ENCODE measurements at places on chromosomes 1 and 21. TPM values are rescaled to one million over a fixed set of nuclear protein-coding genes. Genes with fewer than 3 reads are reported as not detected.

DNA sequence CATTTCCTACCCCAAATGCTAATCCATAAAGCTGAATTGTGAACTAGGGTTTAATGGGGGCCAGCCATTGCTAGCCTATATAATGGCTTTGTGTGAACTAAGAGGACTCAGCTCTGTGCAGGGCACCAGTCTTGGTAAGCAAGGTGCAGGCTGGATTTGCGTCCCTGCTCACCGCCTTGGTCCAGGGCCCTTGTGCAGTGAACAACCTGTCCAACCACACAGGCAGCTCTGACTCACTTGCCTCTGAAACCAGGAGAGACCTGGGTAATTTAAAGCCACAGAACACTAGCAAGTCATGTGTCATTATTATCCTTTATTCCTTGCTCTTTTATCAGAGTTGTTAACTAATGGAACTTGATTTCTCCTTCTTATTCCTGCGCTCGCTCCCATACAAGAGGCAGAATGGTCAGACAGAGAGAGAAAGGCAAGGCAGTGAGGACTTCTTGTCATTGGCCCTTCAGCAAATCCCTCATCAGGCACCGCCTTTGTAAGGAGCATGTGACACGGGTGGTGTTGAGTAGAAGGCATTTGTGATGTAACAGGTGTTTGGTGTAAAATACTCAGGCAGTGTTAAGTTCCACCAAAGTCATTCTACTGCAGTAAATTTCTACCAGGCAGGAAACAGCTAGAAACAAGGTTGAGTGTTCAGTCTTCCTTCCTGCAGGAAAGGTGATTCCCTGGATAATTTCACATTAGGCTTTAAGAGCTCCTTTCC lies 67.3 kb upstream of the OLIG2 start:
- no peak for DNase-seq

- DNase-seq, result no peak
These were observed 689 bp downstream of the PKP1 start for GRCh38 chr1:201283836-201284553.

DNA sequence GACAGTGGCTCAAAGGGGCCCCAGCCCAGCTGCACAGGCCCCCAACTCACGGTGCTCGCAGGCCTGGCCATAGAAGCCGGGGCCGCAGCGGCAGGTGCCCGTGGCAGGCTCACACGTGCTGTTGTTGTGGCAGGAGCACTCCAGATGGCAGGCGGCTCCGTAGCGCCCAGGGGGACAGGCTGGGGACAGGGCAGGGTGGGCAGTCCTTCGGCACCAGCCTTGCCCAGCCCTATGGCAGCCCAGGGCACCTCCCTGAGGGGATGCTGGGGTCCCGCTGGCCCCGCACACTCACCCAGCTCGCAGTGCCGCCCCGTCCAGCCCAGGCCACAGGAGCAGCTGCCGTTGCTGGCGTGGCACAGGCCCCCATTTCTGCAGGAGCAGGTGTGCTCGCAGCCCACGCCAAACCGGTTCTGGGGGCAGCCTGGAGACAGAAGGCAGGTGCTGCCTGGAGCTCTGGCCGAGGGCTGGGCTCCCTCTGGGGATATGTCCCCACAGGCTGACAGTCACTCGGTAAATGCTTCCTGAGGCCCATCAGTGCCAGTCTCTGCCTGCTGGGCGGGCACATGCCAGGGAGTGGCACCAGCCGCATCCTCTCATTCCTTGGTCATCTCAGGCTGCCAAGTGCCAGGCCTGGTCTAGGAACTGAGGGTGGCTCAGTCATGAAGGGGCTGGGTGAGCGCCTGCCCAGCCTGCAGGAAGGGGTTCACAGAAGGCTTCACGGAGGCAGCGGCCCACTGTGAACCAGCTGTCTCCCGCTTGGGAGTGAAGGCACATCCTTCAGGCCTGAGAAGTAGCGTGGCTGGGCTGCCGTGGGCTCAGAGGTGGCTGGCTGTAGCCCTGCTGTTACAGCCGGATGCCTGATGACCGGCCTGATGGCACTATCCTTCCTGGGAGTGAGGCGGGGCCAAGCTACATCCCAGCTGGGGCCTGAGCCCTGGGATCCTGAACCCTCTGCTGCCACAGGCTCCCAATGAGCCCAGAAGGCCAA lies 40.1 kb downstream of the ARHGEF16 start:
- DNase-seq, result no peak

DNA sequence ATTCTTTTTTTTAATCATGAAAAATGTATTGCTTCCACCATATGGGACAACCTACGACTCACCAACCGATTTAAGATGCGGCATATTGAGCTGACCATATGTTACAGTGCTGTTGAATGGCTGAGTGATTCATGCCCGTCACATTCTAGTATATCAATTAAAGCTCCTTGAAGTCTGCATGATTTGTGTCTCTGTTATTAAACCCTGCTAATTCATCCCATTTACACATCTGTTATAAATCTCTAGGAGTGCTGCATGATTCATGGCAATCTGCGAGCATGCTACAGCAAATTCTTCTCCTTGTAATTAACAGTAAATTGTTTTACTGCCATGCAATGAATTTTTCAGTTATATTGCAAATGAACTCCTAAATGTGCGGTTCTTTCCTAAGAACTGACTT lies 239.8 kb downstream of the USH2A start:
- DNase-seq, result no peak

- no peak for DNase-seq
These were observed 645.7 kb upstream of the PTBP2 start for GRCh38 chr1:96075704-96076455.

SLC35A3 gene
- total RNA-seq, result 12.9 TPM

- no peak for DNase-seq
These were observed 1106.4 kb downstream of the AMY1C start for GRCh38 chr1:104856091-104856490.

DNA sequence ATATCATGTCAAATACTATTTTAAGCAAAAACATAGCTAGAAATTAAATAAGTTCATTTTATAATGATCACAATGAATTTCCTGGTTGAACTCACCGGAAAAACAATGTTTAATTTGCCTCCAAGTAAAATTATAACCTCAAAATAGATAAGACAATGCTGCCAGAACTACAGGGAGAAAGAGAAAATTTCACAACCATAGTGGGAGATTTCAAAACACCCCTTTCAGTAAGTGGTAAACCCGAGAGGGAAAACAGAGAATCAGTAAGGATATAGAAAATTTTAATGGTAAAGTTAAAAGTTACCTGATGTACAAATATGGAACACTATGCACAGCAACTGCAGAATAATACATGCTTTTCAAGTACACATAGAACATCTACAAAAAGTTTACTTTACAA lies 43.2 kb upstream of the PLA2G4A start:
- no peak for DNase-seq

- DNase-seq, result no peak
These were observed 250.8 kb upstream of the FGGY start for GRCh38 chr1:59046134-59046533.

TAL1 gene
- total RNA-seq, result 4.2 TPM

ZC3H12A gene
- total RNA-seq, result 2.6 TPM

DNA sequence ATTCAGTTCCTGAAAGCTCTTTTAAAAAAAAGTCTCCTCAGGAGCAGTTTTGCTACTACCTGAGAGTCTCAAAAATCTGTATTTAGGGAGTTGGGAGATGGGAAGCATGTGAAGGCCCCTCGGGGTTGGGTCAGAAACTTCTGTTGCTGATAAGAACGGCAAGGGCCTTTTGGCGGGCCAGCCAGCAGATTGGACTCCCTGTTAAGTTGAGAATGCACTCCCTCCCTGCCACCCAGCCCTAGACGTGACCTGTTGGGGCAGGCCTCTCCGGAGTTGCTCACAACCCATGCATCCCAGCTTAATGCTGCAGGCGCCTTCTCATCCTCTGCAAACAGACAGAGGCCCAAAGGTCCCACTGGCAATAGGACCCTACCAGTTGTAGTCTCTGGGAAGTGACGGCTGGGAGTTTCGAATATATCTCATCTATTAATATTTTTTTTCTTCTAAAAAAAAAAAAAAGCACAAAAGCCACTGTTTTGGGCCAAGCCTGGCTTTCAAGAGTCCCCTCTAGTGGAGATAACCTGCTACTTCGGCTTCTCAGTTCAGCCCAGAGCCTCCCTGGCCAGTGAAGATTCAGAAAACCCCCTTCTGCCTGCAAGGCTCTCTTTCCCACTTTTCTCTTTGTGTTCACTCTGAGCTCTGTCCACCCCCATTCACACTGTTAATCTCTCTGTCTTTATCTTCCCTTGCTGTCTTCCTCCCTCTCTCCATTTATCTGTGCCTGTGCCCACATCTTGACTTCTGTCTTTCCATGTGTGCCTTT lies 5.3 kb downstream of the PLXNA2 start:
- DNase-seq, result no peak

DNA sequence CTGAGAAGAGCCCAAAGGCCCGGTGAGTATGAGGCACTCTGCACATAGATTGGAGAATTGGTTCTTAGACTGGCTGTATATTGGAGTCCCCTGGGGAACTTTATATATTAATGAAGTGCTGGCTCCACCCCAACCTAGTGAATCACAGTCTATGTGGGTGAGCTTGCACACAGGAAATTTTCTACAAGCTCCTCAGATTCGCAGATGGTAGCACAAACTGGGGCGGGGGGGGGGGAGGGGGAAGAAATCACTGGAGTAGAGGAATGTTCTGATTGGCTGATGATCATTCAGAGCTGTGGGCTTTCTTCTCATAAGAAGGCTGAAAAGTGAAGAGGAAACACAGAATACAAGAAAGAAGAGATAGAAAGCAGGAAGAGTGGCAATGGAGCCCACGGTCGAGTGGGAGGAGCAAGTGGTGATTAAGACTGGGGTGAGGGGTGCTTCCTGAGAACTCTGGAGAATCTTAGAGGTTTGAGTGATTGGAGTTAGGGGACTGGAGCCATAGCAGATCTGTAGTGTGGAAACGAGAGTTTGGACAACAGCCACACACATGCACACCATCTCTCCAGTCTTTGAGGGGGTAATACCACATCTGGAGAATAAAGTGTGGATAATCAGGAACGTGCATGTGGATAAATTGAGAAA lies 465.9 kb upstream of the DAB1 start:
- no peak for DNase-seq

NAXE gene
- 85.9 TPM for total RNA-seq

SPRR1B gene
- total RNA-seq, result not detected
